ENCODE measurements at places on chromosomes 12 and 14.

- DNase-seq = no peak
Measured at GRCh38 chr12:106020736-106021135, 118.0 kb downstream of the NUAK1 start.

DNA sequence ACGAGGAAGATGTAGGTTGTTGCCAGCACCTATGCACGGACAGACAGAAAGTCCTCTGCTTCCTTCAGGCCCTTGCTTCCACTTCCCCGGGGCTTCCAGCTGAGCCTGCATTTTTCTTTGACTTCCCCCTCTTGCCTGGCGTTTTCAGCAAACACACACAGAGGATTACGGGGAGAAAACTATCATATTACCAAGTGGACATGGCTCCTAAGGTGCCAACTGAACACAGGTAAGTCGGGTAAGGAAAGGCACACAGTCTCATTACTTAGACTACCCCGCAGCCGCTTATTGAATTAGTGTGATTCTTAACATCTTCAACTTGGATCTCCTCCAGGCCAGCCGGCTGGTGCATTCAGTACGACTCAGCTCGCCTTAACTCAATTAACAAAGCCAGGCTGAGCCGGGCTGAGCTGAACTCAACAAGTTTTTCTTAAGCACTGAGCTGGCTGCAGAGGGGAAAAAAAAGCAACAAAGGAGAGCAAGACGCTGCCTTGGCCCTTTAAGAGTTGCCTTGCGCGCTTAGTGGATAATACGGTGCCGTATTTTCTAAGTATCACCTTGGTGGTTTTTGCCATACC is 19.2 kb upstream of the MAP1LC3B2 start:
- DNase-seq = peak; percentile 80

- DNase-seq = peak; percentile 63
Measured at GRCh38 chr12:58487678-58488161, 432.6 kb downstream of the LRIG3 start.

DNA sequence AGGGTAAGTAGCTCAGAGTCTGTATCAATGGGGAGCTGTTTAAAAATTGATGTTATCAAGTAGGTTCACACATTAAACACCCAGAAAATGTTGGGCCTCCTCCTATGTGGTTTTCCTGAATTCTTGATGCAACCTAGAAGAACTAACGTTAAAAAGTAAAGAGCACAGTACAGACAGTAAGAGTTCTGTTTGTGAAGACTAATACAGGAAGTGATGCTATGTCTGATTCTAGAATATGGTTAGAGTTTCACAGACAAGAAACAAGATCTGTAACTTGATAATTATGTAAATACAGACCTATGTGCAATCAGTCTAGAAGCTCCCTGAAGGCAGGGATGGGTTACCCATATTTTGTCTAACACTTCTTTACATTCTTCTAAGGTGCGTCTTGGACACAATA is 214.9 kb upstream of the BTG1 start:
- no peak for DNase-seq

DNA sequence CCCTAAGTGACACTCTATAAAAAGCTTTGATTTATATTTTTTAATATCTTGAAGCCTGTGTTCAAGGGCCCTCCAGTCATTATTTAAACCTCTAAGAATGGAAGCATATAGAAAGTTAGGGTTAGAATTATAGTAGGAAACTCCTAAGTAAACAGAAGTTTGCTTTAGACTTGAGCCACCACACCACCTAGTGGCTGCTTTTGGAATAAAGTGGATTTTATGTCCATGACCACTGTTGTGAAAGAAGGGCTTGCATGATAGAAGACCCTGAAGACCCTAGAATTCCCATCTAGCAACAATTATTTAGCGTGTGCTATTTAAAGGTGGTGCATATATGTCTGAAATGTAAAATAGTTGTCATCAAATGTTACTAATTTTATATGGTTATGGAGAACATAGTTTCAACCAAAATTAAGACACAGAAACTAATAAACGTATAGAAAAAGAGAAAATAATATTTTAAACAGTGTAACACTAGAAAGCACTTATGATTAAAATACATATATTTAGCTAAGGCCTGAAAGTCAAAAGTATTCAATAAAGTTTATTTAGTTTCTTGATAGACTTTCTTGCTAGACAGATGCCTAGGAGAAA is 21.3 kb downstream of the LRRIQ1 start:
- peak; percentile 41 for DNase-seq

DNA sequence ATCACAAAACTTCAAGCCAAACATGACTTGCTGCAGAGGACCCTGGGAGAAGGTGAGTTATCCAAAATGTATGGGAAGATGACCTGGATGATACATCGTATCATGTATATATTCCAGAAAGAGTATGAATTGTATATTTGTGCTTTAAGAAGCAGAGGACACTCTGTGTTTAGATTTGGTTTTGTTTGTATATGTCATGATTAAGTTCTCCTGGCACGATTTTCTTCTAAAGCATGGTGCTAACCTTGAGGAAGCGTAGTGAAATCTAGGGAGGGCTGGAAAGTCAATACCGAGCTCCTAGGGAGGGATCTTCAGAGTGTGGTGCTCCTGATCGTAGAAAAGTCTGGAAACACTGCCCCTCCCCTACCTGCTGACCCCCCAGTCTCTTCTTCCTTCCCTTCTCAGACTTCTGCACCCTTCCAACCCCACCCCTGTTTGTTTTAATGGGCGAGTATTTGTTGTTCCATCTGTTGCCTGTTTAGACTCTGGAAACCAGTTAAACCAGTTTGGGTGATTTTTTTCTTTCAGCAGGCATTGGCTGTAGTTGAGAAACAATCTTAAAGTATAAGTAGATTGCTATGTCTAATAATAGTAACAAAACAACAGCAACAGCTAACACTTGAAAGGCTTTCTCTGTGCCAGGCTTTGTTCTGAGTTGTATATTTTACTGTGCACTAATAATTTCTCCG is 141.6 kb downstream of the KICS2 start:
- no peak for DNase-seq

GRCh38 chr14:99213527-99213971 is 58.4 kb downstream of the BCL11B start:
- no peak for DNase-seq

GRCh38 chr14:100336618-100337530 is 13.7 kb downstream of the SLC25A47 start:
- no peak for DNase-seq

DNA sequence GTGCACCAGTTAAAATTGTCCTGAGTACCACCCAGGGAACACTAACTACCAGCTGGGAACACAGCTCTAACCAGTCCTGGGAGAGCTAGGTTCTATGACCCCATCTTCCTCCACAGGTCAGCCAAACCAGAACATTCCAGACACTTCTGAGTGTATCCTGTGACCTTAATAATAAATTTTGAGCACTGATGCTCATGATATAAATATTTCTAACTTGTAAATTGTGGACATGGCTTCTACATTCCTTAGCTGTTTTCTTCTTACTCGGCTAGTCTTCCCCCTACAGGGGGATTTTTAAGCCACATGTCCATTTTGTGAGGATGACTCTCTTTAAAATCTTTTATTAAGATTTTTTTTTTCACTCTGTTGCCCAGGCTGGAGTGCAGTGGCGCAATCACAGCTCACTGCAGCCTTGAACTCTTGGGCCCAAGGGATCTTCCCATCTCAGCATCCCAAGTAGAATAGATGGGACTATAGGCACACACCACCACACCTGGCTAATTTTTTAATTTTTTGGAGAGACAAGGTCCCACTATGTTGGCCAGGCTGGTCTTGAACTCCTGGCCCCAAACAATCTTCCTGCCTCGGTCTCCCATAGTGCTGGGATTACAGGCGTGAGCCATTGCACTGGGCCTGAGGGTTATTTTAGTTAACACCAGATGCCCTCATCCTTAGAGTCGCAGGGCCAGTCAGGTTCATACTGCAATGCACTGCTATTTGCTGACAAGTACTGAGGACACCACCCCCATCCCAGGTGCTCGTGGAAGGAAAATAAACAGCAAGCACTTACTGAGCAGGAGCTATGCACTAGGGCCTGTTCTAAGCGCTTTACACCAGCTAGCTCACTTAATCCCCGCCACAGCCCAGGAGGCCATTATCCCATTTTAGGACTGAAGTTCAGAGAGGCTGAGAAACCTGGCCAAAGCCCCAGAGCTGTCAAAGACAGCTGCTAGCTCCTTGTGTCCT is 142.6 kb upstream of the NCOR2 start:
- peak; percentile 79 for DNase-seq

GRCh38 chr12:120739031-120739762 is 13.6 kb downstream of the ACADS start:
- DNase-seq = no peak

- no peak for DNase-seq
Measured at GRCh38 chr14:102084931-102085330, 1.9 kb downstream of the HSP90AA1 start.

DNA sequence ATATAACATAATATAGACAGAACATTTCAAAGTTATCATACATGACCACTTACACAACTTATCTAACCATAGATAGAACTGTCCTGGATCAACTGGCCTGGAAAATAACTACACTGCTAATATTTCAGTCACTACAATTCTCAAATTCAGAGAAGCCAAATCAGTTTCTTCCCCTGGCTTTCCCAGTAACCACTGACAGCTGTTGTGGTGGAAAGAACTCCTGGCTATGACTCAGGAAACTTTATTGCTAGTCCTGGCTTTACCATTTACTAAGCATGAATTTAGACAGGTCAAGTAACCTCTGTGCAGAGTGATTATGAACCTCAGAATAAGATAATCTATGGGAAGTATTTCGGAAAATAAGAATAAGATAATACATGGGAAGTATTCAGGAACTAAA is 244.9 kb upstream of the DIO2 start:
- peak; percentile 36 for DNase-seq

DNA sequence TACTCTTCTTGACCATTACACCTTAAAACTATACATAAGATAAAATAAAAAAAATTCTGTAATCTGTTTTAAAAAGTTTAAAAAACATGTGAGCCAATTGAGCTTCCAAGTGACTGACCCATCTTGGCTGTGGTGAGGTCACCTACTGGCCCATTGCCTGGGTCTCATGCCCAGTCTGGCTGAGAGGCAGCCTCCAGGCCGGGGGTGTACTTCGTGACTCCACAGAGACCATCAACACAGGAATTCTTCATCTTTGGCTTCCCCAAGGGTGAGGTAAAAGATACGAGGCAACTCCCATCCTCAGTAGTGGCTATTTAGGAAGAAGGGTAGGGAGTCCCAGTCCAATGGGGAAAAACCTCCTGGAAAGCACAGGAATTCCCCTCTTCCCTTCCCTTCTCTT is 113.2 kb downstream of the APAF1 start:
- DNase-seq = peak; percentile 36

GRCh38 chr14:65351493-65352194 is 60.9 kb upstream of the FUT8 start:
- DNase-seq = no peak
